ENCODE measurements at places on chromosomes 3 and 15.

GRCh38 chr3:124593442-124593829, 136.8 kb upstream of the UMPS start:
- DNase-seq = no peak

DNA sequence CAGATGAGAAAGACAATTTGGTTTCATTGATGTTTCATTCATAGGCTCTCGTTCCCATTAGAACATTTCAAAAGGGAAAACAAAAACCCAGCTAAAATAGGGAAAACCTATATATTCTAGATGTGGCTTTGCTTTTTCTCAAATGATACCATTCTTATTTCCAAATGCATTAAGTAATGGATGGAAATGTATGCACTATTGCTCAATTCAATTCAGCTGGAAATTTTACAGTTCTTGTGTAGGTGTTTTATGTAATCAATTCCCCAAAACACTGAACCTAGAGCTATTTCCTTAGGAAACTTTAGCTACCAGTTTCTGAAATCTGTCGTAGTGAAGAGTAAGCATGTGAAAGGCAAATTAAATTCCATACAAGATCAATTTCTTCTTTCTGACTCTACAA, 11.7 kb downstream of the IL1RAP start:
- no peak for DNase-seq

DNA sequence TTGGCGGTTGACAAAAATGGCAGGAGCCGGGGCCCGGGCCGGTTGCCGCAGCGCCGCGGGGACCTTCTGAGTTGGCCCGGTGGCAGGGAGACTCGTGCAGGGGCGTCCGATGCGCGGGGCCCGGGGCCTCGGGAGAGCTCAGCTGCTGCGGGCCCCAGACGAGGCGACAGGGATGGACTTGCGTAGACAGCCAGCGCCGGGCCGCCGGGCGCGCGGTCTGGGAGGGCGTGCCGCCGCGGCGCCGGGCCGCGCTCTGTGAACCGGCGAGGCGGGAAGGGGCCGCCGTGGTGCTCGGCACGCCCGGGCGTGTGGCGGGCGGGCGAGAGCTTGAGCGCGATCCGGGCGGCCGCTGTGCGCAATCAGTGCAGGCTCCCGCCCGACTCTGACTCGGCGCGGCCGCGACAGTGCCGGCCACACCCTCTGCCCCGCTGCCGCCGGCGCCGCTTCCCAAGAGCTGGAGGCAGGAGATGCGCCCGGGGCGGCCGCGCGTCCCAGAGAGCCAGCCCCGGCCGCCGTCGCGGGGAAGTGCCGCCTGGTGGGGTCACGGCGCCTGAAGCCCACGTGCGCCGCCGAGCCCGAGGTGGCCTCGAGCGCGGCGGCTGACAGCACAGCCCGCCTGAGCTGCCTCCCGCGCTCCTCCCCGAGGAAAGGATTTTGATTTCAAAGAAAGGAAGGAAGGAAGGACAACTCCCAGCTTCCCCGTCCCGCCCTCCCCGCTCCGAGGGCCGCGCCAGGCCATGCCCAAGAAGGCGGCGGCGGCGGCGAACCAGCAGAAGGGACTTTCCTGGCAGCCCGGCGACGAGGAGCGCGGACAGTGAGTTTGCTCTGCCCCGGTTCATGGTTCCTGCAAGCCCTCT, 657 bp downstream of the TLNRD1 start:
- no peak for DNase-seq

DNA sequence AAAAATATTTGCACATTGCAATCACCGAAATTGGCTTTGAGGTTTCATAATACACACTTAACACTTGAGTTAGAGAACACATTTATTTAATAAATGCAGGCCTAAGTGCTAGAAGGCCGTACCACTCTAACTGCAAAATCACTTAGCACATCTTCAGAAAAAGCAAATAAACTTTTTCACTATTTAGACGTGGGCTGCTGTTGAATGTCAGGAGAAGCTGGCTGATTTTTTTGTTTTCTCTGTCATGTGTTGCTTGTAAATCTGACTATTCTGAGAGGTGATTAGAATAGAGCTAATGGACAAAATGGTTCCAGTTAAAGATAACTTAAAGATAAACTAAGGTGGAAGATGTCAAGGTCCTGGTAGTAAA, 265.1 kb downstream of the FOXP1 start:
- DNase-seq = no peak

DNA sequence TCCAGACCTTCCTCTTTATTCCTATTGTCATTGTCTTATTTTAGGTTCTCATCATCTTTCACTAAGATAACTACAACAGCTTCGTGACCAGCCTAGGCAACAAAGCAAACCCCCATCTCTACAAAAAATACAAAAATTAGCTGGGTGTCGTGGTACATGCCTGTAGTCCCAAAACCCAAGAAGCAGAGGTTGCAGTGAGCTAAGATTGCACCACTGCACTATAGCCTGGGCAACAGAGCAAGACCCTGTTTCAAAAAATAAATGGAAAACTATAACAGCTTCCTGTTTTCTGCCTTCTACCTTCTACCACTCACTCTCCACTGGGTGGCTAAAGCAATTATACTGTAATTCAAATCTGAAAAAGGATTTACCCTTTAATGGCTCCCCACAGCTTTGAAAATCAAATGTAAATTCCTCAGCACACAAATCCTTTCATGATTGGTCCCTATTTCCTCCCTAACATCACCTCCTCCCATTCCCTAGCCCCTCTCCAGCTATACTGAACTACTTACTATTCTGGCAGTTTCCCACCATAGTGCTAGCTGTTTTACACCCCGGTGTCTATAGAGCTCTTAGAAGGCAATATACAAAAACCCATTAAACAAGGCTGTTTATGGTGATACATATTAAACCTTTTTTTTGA, 33.4 kb downstream of the LRRFIP2 start:
- no peak for DNase-seq

GRCh38 chr15:39918688-39919385, 1.2 kb downstream of the GPR176 start:
- no peak for DNase-seq

DNA sequence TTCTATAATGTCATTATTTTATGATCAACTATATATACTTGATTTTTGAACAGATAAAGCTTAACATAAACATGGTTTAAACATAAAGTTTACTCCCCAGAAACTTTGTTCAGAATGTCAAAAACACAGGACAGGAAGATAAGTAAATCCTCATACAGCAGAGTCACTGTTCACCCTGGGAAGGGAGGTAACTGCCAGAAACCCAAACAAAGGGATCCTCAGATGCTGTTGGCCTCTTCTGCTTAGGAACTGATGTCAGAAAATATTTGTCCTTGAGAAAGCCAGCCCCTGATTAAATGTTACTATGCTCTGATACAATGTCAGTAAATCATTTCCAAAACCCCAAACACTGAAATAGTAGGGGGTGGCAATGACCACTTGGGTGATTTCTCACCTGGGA, 185.3 kb downstream of the TJP1 start:
- DNase-seq = no peak

DNA sequence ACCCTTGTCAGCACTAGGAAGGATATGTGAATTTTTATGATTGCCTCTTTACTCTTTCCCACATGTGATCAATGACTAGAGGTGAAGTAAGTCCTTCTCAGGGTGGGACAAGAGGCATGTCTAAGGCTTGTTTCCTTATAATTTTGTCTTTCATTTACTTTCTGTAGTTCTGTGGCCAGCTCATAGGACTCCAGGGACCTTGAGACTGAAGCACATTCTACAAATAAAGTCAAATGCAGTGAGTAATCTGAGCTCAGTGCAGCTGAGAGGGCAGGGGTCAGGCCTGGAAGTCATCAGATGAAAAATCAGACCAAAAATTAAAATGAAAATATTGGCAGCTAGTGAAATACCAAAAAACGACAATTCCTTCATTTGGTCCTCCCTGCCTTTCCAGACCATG, 424.7 kb upstream of the THBS1 start:
- no peak for DNase-seq

DNA sequence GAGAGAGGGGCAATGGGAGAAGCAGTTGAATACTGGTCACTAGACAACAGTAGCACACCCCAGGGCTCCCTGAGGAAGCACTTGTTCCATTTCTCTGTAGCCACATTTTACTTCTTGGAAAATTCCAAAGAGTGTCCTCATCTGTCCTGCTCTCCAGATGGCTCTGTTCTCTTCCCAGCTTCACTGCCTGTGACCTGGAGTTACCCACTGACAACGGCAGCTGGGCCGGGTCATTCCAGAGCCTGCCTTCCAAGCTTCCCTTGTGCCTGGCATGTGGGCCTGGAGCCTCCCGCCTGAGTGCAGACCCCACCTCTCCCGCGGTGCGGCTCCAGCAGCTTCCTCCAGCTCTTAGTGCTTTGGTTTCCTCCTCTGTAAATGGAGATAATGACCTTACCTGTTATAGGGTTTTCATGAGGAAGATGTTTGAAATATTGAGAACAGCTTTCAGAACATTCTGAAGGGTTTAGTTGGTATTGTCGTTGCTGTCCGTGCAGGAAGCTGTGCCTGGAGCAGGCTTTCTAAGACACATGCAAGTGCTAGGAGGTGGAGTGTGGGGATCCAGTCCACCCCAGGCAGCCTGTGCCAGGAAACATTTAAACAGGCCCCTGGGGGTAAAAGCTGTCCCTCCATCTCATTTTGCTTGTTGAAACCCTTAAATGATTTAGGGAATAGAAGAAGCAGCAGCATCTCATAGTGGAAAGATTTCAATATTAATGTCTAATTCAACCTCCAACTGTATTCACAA, 24.8 kb downstream of the EFCC1 start:
- DNase-seq = no peak

GRCh38 chr3:153182501-153183293, 20.7 kb downstream of the RAP2B start:
- no peak for DNase-seq

GRCh38 chr3:186329589-186329988, 32.4 kb downstream of the DGKG start:
- no peak for DNase-seq

- DNase-seq = no peak
These were observed 4.7 kb downstream of the LRRC15 start for GRCh38 chr3:194364652-194365434.

DNA sequence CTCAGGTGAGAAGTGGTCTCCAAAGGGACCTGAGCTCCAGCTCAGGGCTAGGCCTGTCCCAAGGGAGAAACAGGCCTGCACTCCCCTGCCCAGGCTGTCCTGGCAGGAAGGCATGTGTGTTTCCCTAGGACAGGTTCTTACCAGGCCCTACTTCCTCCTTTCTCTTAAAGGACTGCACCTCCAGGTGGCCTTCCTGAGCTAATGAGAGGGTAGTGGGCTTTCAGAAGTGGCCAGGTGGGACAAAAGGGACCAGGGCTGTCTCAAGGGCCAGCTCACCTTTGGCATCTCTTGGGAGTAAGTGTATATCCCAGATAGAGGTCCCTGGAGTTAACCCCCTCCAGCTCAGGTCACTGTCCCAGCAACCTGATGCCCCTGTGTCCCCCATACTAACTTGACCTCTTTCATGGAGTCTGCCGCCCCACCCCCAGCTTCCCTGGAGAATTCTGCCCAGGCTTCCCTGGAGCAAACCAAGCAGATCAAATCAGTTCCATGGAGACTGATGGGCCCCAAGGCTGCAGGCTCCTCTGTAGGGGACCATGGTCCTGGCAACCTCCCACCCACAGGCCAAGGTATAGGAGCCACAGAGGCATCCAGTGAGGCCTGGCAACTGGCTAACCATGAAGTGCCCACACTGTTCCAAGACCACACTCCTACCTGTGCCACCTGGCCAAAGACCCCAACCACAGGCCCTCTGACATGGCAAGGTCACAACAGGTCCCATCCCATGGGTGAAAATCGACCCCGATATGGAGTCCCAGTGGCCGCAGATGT, 67.6 kb downstream of the ZNF445 start:
- DNase-seq = no peak

DNA sequence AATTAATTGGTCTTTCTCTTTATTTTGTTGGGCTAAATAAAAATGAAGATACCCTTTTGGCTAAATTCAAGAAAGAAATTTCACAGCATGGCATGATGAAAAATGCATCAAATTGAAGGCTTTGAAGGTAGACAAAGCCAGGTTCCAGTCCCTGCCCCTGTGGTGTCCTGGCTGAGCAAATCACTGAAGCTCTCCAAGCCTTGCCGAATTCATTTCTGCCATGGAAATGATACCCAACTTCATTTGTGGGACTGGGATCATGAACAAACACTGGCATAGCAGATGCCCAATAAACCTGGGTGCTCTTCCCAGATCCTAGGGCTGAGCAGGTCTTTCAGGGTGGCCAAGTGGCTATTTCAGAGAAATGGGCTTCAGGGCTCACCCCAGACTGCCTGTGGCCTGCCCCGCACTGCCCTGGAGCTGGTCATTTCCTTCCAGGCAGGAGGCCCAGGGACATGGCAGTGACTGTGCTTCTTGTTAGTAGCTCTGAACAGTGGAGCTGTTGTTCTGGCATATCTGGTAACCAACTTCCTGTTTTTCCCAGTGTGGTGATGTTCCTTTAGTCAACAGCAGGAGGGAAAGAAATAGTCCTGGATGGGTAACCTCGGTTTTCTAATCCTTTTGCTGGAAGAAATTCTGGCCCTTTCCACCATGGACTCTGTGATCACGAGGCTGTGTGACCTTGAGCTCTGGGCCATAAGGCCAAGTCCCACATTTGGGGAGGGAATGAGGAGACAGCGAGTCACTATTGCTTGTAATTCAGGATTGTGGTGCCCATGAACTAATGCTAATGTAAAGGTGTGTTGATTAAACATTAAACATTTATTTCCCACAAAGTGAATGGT, 47.6 kb downstream of the CTDSPL start:
- DNase-seq = no peak

DNA sequence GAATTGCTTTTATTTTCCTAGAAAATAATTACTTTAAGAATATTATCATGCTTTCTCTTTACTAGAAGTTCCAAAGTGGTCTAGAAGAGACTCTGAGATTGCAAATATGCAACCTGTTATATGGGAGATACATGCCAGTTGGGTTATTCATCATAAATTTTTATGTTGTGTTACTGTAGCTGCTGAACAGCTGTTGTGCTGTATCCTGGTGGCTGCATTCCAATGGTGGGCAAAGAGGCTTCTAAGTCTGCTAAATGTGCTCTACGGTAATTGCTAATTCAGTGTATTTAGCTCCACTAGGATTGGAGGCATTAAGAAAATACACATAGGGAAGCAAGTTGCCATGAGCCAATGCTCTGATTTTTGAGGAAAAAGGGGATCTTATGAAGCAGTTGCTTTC, 409.0 kb downstream of the TUSC7 start:
- DNase-seq = no peak

GRCh38 chr3:124587053-124587408, 143.2 kb upstream of the UMPS start:
- DNase-seq = no peak
